ENCODE measurements at places on chromosomes 4 and X. TPM values are rescaled to one million over a fixed set of nuclear protein-coding genes. Genes with fewer than 3 reads are reported as not detected.

- H3K27ac ChIP-seq, result no peak overlapping the region
- peaks cover 27% of the 10 kb centered on the region for H3K4me1 ChIP-seq
- peaks cover 14% of the 10 kb centered on the region for H3K36me3 ChIP-seq
- peaks cover 81% of the 10 kb centered on the region for H3K27me3 ChIP-seq
These were observed 2.4 kb downstream of the NKX3-2 start for GRCh38 chr4:13541720-13542576.

DNA sequence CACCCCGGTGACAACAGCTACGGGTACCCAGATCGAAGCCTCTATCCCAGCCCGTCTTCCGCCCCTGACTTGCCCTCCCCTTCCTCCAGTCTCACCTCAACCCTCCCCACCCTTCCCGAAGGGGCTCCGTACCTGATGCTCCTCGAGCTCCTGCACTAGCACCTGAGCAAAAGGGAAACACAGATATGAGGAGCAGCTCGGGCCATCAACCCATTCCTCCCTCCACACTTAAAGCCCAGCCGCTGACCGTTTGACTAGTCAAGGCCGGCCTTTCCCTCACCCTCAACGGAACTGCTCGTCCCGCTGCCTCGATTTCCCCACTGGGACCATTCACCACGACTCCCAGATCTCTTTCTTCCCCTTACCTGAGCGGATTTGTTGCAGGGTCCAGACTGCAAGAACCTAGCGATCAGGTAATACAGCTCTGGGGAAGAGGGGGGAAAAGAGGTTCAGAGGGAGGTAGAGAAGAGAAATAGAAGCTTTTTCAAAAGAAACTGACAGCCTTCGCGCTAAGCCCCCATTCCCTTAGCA, 731 bp downstream of the BRWD3 start:
- peaks cover 28% of the 10 kb centered on the region for H3K4me1 ChIP-seq
- H3K27ac ChIP-seq, result peak overlapping the region; percentile 90
- H3K4me3 ChIP-seq, result peak overlapping the region; percentile 82

The DDX53 gene
- total RNA-seq, result not detected

The NAT8L gene
- not detected for total RNA-seq

DNA sequence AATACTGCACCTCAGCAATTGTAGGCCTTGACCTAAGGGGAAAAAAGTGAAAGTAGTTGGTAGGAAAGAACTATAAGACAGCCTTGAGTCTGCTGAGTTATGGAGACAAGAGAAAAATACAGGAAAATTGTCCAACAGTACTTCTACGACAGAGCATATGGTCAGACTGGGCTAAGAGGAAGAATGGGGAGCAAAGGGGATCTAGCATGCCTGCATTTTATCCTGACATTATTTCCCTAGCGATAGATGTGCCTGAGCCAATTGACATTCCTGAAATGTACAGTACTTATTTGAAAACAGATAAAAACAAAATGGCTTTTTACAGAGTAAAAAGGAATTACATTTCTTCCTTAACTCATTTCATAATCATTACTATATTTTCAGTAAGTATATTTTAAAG, 22.2 kb downstream of the GUCY1A1 start:
- H3K4me3 ChIP-seq, result no peak overlapping the region
- H3K27ac ChIP-seq, result no peak overlapping the region
- H3K27me3 ChIP-seq, result no peaks in the 10 kb centered on the region
- no peaks in the 10 kb centered on the region for H3K36me3 ChIP-seq

The GPR143 gene
- total RNA-seq, result not detected

The KIAA1210 gene
- total RNA-seq, result not detected

- H3K27me3 ChIP-seq, result peaks cover 5% of the 10 kb centered on the region
- H3K4me1 ChIP-seq, result no peaks in the 10 kb centered on the region
- no peak overlapping the region for H3K27ac ChIP-seq
- no peak overlapping the region for H3K4me3 ChIP-seq
These were observed 3.8 kb upstream of the GUCY2F start for GRCh38 chrX:109485470-109486340.

DNA sequence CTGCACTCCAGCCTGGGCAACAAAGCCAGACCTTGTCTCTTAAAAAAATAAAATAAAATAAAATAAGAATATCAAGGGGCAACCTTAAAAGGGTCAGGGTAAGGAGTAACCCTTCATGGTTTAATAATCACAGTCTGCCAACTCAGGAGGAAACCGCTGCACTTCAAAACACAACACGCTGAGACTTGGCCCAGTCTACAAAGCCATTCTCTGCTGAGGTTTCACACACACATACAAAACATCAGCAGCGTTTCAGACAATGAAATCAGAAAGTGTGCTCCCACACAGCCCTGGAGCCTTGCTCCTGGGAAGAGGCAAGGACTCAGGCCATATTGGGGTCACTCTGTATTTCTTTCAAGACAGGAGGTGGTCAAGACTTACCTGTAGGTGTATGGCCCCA, 18.3 kb downstream of the SCARB2 start:
- H3K27ac ChIP-seq, result no peak overlapping the region
- H3K27me3 ChIP-seq, result no peaks in the 10 kb centered on the region
- no peak overlapping the region for H3K4me3 ChIP-seq
- H3K36me3 ChIP-seq, result peaks cover 37% of the 10 kb centered on the region

DNA sequence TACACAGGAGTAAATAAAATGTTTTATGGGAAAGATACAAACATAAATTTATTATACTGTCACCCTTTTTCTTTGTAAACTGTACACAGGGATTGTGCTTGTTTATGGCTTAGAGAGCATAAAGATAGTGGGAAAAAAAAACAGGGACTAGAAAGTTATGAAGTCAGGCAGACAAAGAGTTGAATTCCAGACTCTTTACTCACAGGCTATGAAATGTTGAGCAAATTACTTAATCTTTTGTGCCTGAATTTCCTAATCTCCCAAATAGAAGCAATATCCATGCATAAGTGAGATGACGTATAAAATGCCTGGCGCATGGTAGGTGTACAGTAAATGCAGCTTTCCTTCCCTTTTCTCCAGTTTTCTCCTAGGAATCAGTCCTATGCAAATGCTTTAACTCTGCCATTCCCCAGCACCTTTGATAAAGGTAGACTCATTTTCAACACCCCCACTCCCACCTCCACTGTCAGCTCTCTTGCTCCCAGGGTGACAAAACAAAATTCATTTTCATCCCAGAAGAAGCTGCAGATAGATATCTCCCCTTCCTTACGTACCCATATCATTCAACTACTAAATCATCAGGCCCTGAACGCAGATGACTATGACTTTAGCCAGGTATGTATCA, 44.5 kb upstream of the BTC start:
- H3K4me3 ChIP-seq, result no peak overlapping the region
- no peaks in the 10 kb centered on the region for H3K4me1 ChIP-seq
- DNase-seq, result no peak
- no peak overlapping the region for H3K27ac ChIP-seq
- no peaks in the 10 kb centered on the region for H3K27me3 ChIP-seq

DNA sequence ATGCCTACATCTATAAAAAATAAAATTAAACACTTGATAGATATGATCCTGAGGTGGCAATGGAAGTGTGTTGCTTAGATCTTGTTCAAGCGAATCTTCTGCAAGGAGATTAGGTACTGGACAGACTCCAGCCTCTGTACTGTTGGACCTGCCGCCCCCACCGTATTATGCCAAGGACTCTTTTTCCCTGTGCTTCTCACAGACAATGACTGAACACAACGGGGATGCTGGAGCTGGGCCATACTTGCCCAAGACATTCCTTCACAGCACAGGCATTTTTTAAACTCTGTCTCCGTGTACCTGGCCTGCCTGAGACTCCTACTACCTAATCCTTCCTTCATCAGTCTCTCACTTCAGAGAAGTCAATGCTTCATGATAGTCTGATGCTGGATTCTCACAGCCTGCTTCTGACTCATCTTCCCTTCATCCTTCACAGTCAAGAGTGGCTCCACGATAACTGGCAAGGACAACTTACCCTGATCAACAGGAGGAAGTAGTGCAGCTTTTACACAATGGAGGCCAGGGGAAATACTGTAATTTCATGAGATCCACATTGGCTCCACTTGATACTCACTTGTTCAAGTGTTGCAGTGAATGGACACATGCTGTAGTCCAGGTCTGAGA, 754.6 kb upstream of the AGA start:
- no peaks in the 10 kb centered on the region for H3K36me3 ChIP-seq
- H3K27ac ChIP-seq, result no peak overlapping the region
- no peak overlapping the region for H3K4me3 ChIP-seq
- no peaks in the 10 kb centered on the region for H3K4me1 ChIP-seq
- no peak for DNase-seq
- H3K27me3 ChIP-seq, result no peaks in the 10 kb centered on the region

- peaks cover 4% of the 10 kb centered on the region for H3K4me1 ChIP-seq
- no peak for DNase-seq
- H3K27me3 ChIP-seq, result peaks cover 4% of the 10 kb centered on the region
- no peak overlapping the region for H3K27ac ChIP-seq
- no peaks in the 10 kb centered on the region for H3K36me3 ChIP-seq
- no peak overlapping the region for H3K4me3 ChIP-seq
These were observed 21.9 kb downstream of the FHIP1A start for GRCh38 chr4:151430740-151431457.

DNA sequence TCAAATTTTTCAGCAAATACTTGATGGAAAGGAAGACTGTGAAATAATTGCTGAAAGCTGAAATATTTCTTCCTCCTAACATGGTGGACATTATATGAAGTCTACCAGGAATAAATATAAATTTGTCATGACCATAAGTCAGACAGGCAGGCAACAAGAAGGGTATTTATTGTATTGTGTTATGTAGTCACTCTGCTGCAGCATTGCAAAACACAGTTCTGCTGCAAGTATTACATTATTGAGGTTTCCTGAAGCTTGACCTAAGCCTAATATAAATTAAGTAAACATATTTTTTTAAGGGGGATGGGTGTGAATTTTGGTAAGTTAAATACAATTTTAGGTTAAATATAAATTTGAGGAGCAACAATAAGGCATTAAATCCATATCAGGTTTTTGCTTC, 60.2 kb upstream of the MAOA start:
- no peaks in the 10 kb centered on the region for H3K27me3 ChIP-seq
- no peak overlapping the region for H3K4me3 ChIP-seq
- no peak for DNase-seq
- H3K4me1 ChIP-seq, result no peaks in the 10 kb centered on the region
- H3K36me3 ChIP-seq, result no peaks in the 10 kb centered on the region

- no peaks in the 10 kb centered on the region for H3K36me3 ChIP-seq
- H3K27ac ChIP-seq, result no peak overlapping the region
- H3K4me3 ChIP-seq, result no peak overlapping the region
- DNase-seq, result no peak
These were observed 62.6 kb upstream of the C4orf54 start for GRCh38 chr4:99720206-99720605.

DNA sequence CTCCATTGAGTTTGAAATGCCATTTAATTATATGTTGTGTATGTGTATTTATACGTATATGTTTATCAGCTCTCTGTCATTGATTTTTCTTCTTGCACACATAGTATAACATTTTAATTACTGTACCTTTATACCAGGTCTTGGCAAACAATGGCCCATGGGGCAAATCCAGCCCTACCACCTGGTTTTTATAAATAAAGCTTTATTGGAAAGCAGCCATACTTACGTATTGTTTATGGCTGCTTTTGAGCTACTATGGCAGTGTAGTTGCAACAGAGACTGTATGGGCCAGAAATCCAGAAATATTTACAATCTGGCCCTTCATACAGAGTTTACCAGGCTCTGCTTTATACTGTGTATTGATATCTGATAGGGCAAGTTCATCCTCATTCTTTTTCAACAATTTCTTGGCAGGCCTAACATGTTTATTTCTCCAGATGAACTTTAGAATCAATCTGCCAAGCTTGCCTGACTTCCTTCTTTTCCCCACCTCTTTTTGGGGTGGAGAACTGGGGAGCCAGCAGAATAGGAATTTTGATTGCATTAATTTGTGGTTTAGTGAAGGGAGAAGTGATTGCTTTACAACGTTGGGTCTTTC, 15.8 kb downstream of the DCUN1D4 start:
- peaks cover 11% of the 10 kb centered on the region for H3K36me3 ChIP-seq
- H3K27me3 ChIP-seq, result no peaks in the 10 kb centered on the region
- H3K4me1 ChIP-seq, result no peaks in the 10 kb centered on the region
- no peak overlapping the region for H3K4me3 ChIP-seq

GRCh38 chrX:129719931-129720530, 18.7 kb upstream of the XPNPEP2 start:
- no peak overlapping the region for H3K27ac ChIP-seq
- no peak for DNase-seq
- no peaks in the 10 kb centered on the region for H3K27me3 ChIP-seq
- H3K4me3 ChIP-seq, result no peak overlapping the region
- H3K36me3 ChIP-seq, result no peaks in the 10 kb centered on the region

DNA sequence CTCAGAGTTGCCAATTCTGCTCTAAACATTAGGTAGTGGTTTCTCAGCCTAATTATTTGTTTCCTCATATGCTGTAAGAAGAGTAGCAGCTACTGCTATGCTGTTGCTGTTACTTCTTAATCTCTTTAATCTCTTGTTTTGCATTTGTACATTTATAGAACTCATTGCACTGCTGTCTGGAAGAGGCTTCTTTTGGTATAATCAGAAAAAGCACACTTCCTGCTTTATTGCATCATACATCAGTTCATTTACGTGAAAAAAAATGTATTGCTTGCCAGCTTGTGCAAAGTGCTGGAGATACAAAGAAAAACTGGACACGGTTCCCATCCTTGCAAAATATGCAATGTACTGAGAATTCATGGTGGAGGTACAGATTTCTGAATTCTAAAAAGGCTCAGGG, 332.0 kb downstream of the GRXCR1 start:
- no peaks in the 10 kb centered on the region for H3K27me3 ChIP-seq
- H3K4me3 ChIP-seq, result no peak overlapping the region
- no peaks in the 10 kb centered on the region for H3K36me3 ChIP-seq
- no peak overlapping the region for H3K27ac ChIP-seq

- no peaks in the 10 kb centered on the region for H3K36me3 ChIP-seq
- no peak overlapping the region for H3K4me3 ChIP-seq
- DNase-seq, result no peak
- no peak overlapping the region for H3K27ac ChIP-seq
- H3K4me1 ChIP-seq, result no peaks in the 10 kb centered on the region
- H3K27me3 ChIP-seq, result no peaks in the 10 kb centered on the region
These were observed 2105.0 kb downstream of the ARAP2 start for GRCh38 chr4:34139346-34139745.

The UBE2D3 gene
- total RNA-seq, result 360 TPM

- no peak overlapping the region for H3K27ac ChIP-seq
- DNase-seq, result no peak
- H3K36me3 ChIP-seq, result peaks cover 51% of the 10 kb centered on the region
- H3K27me3 ChIP-seq, result no peaks in the 10 kb centered on the region
- peaks cover 8% of the 10 kb centered on the region for H3K4me1 ChIP-seq
These were observed 87.7 kb upstream of the MAP3K15 start for GRCh38 chrX:19602866-19603622.

GRCh38 chr4:42570221-42570620, 86.7 kb downstream of the ATP8A1 start:
- H3K4me3 ChIP-seq, result no peak overlapping the region
- H3K27me3 ChIP-seq, result no peaks in the 10 kb centered on the region
- H3K36me3 ChIP-seq, result peaks cover 3% of the 10 kb centered on the region
- H3K4me1 ChIP-seq, result no peaks in the 10 kb centered on the region
- no peak overlapping the region for H3K27ac ChIP-seq

- no peak overlapping the region for H3K4me3 ChIP-seq
- H3K27me3 ChIP-seq, result no peaks in the 10 kb centered on the region
- H3K4me1 ChIP-seq, result peaks cover 2% of the 10 kb centered on the region
- DNase-seq, result no peak
These were observed 28.8 kb downstream of the CCNI start for GRCh38 chr4:77047037-77047436.

Measured in activated CD4-positive, alpha-beta T cell treated with anti-CD3 and anti-CD28 coated beads, Interleukin-2, amount 10 ng/mL, durations not matched to agents 7 days and 5 days (primary cell).